ENCODE measurements at places on chromosomes 2 and 18. TPM values are rescaled to one million over a fixed set of nuclear protein-coding genes. Genes with fewer than 3 reads are reported as not detected.

DNA sequence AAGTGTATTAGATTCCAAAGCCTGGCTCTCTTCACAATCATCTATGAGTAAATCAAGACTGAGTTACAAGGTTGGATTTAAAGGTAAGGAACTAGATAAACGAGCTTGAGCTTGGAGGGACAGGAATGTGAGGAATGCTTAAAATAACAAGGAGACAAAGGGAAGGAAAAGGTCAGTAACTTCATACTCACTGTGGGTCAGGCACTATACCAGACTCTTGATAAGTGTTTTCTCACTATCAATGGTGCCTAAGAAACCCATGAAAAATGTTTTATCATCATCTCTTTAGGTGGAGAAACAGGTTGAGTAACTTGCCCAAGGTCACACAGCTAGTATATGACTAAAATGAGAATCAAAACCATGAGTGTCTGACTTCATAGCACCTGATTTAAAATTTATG, 212.1 kb downstream of the CDH2 start:
- DNase-seq = no peak

GRCh38 chr2:74715880-74716279, 61.8 kb downstream of the SEMA4F start:
- no peak for DNase-seq

DNA sequence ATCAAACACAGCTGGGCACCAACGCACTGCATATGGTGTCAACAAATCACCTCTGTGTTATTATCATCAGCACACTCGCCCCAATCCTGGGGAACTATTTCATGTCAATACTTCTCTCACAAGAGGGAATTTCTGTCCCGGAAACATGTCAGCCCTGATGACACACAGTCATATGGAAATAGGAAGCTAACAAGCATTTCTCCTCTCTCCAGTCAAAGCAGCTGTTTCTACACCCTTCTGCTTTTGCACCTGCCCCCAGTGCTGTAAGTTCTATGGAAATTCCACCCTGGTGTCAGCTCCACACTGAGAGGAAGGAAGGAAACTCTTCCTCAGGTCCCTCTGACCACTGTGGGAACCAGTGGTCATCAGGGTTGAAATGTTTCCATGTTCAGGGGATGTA, 447.6 kb upstream of the ID2 start:
- no peak for DNase-seq

The ABCG8 gene
- not detected for total RNA-seq

The IL36A gene
- not detected for total RNA-seq

The SERPINB7 gene
- total RNA-seq = 78.2 TPM

DNA sequence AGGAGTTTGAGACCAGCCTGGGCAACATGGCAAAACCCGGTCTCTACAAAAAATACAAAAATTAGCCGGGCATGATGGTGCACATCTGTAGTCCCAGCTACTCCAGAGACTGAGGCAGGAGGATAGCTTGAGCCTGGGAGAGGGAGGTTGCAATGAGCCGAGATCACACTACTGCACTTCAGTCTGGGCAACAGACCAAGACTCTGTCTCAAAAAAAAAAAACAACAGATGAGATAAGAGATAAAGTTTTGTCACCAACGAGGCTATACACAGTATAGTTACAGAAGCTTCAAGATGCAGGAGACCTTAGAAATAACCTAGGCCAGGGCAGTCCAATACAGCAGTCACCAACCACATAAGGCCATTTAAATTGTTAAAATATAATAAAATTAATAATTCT, 9.4 kb downstream of the FAM124B start:
- DNase-seq = no peak

The SOCS6 gene
- 30.2 TPM for total RNA-seq

Measured in type B pancreatic cell (in vitro differentiated cells).